Sigmoid colon (tissue), 7 donors: ENCODE measurements at places on chromosomes 1 and 21. TPM values are rescaled to one million over a fixed set of nuclear protein-coding genes. Genes with fewer than 3 reads are reported as not detected.

GNG4 gene
- total RNA-seq: 3.9 TPM

FCGR1A gene
- total RNA-seq: 0.71 TPM

ADGRB2 gene
- total RNA-seq: 3.9 TPM

PROK1 gene
- not detected for total RNA-seq

DNA sequence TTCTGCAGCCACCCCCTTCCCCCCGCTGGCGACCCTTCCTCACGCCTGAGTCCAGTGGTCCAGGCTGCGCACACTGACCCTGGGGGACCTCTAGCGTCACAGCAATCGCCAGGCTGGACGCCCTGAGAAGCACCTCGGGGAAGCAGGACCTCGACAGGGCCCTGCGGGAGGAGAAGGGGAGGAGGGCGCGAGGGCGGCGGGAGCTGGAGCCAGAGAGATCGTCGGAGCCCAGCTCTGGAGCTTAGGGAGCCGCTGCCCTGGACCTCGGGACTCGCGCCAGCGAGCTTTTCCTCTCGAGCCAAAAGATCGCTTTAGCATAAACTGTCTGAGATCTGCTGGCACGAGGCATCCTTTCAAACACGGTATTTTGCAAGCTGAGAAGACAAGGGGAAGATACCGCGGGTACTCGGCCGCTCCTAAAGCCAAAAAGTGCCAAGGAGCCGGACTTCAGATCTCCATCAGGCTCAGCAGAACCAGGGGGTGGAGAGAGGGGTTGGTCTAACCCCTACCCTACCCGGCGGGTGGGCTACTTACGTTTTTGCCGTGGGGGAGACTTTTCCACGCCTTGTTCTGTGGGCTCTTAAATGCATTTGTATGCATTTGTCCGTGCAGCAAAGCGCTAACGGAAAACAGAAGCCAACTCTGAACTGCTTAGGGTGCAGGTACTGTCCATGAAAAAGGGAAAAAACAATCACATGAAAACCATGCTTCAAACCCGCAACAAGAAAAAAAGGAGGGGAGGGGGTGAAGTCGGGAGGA lies 586 bp downstream of the COL24A1 start:
- DNase-seq: peak; percentile 85

DNA sequence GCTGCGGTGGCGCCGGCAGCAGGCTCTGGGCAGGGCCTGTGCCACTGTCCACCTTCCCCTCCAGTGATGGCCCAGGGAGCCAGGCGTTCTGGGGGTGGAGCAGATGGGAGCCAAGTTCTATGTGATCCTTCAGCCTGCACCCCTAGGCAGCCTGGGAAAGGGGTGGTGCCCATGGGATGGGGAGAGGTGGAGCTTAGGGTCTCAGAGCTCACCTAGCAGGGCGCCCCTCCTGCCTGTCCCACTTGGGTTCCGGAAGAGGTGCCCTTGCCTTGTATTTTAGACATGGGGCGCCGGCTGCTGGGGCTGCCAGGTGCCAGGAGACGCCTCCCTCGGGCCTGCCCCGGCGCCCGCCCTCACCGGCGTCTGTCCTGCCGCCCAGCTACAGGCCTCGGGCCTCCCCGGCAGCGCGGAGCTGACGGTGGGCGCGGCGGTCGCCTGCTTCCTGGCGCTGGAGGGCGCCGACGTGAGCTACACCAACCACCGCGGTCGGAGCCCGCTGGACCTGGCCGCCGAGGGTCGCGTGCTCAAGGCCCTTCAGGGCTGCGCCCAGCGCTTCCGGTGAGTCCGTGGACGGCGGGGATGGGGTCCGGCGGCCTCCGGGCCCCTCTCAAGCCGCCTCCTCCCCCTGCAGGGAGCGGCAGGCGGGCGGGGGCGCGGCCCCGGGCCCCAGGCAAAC lies 3.1 kb upstream of the MMP23B start:
- DNase-seq: peak; percentile 60

DNA sequence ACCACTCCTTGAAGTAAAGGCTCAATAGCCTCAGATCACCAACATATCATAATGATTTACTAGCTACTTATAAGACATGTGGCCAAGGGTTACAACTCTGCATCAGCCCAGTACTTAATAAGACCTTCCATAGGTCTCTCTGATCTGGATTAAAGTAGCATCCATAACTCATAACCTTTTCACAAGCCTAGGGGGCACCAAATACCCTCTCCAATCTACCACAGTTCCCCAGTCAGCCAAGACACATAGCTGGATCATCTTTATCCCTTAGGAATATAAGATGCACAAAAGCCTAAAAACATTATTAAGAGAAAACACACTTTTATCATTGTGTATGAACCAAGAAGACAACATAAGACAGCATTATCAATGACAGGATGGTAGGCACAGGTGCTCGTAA lies 22.1 kb downstream of the SSX2IP start:
- no peak for DNase-seq

GRCh38 chr21:29989634-29990234 lies 49.9 kb upstream of the GRIK1 start:
- no peak for DNase-seq

- DNase-seq: no peak
These were observed 11.8 kb downstream of the PDPN start for GRCh38 chr1:13595411-13595810.

DNA sequence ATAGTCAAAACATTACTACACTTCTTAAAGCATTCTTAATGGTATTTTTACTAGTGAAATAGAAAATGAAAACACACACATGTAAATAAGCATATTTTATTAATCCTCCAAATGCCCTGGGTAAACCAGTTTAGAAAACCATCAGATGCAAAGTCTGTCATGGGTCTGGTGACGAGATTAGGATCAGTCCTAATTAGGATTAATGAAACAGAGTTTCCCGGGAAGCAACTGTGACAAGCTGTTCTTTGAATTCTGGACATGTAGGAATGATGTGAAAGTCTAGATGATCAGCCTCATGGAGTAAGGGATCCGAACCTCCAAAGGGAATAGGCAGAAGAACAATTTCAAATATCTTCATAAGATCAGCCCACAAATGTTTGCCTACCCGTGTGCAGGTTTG lies 250.2 kb downstream of the KIF26B start:
- no peak for DNase-seq
